Glomerular endothelial cell (primary cell): ENCODE measurements at places on chromosomes 16 and 17. TPM values are rescaled to one million over a fixed set of nuclear protein-coding genes. Genes with fewer than 3 reads are reported as not detected.

GRCh38 chr17:18994631-18995030 is 9.9 kb downstream of the FAM83G start:
- no peak for DNase-seq

DNA sequence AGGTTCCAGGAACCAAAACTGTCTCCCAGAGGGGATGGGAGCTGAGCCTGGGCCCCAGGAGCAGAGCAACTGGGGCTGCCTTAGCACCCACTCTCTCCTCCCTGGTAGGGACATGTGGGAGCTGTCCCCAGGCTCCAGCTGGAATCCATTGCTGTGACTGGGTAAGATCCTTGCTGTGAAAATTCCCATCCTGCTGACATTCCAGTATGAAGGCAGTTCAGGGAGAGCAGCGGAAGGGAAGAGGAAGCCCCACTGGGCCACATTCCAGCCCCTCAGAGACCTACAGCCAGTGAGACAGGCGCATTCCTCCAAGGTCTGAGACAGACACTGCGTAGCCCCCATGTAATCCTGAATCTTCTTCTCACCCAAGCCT is 24.2 kb downstream of the MYO18A start:
- DNase-seq = no peak

- DNase-seq = no peak
Observed at GRCh38 chr17:43015579-43015978, 6.6 kb downstream of the VAT1 start.

DNA sequence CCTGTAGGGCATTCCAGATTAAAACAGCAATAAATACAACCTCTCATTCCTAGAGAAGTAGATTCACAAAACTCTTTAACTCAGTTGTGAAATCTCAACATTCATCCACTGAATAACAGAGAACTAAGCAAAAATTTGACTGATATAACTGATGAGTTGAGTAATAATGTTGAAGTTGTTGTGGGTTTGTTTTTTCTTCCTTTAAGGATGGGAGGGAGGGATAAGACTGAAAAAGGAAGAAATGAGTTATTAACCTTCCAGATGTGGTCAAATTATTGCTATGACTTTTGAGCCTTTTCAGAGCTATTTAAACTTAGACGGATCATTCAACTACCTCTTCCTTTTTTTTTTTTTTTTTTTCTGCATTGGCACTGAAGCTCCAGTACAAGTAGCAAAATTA is 38.6 kb downstream of the SKAP1 start:
- no peak for DNase-seq

DNA sequence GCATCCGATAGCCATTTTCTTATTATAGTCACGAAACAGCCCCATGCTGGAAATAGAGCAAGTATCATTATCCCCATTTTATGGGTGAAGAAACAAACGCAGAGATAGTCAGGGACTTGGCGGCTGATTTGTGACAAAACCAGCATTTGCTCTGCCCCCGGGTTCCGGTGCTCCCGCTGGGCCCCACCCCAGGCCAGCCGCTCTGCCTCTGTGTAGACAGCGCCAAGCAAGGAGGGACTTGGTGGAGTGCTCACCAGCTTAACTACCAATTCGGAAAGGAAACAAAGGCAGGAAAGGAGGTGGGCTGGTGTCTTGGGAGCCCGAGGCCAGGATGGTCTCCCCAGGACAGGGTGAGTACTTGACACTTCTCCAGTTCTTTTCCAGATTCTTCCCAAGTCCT is 10.0 kb downstream of the SRL start:
- DNase-seq = no peak

DNA sequence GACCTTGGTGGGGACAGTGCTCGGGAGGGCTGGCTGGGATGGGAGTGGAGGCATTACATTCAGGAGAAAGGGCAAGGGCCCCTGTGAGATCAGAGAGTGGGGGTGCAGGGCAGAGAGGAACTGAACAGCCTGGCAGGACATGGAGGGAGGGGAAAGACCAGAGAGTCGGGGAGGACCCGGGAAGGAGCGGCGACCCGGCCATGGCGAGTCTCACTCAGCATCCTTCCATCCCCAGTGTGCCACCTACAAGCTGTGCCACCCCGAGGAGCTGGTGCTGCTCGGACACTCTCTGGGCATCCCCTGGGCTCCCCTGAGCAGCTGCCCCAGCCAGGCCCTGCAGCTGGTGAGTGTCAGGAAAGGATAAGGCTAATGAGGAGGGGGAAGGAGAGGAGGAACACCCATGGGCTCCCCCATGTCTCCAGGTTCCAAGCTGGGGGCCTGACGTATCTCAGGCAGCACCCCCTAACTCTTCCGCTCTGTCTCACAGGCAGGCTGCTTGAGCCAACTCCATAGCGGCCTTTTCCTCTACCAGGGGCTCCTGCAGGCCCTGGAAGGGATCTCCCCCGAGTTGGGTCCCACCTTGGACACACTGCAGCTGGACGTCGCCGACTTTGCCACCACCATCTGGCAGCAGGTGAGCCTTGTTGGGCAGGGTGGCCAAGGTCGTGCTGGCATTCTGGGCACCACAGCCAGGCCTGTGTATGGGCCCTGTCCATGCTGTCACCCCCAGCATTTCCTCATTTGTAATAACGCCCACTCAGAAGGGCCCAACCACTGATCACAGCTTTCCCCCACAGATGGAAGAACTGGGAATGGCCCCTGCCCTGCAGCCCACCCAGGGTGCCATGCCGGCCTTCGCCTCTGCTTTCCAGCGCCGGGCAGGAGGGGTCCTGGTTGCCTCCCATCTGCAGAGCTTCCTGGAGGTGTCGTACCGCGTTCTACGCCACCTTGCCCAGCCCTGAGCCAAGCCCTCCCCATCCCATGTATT is 1.1 kb downstream of the CSF3 start:
- no peak for DNase-seq

- DNase-seq = no peak
Observed at GRCh38 chr17:1486802-1487695, 5.4 kb downstream of the MYO1C start.

DNA sequence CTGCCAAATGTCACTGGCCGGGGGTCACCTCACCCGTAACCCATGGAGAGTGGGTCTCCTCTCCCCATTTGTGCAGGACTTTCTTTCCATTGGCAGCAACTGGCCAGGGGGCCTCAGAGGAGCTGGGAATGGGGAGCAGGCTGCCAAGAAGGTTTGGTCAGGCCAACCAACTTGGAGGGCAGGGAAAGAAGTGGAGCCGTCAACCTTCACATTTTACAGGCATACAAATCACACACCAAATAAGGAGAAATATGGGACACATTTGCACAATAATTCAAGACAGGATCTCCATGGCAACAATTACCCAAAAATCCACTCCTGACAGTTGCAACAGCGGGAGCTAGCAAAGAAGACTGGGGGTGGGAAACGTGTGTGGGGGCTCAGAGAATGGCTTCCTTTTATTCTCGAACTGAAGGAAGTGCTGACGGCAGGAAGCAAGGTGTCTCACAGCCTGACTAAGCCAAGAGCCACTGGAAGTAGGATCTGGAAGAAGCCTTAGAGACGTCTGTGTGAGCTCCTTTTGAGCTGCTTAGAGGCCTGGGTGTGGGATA is 20.9 kb downstream of the RPRML start:
- DNase-seq = no peak

DNA sequence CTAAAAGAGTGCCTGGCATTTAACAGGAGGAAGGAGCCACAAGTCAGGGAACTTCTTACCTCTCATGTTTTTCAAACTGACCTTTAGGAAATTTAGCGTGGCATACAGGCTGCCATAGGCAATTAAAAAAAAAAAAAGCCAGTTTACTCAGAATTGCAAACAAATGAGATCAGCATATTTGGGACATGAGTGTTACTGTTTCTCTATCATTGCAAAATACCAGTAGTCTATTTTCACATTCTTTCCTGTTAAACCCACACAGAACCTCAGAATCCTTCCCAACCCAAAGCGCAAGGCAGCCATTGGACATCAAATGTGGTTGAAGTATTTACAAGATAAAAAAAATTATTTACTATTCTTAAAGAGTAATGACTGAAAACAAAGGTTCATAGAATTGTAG is 366.4 kb upstream of the DYNLRB2 start:
- no peak for DNase-seq

GRCh38 chr16:81514041-81514559 is 69.5 kb downstream of the CMIP start:
- DNase-seq = no peak

The MFAP4 gene
- total RNA-seq = not detected in 2 replicates

The C17orf67 gene
- 1.2 and 4.4 TPM in 2 replicates for total RNA-seq

The SCO1 gene
- 21.2 and 27.1 TPM in 2 replicates for total RNA-seq

The ACSM2A gene
- total RNA-seq = not detected in 2 replicates

The CDK3 gene
- 1.7 and 3.3 TPM in 2 replicates for total RNA-seq
